ENCODE measurements at places on chromosomes 12 and 14. TPM values are rescaled to one million over a fixed set of nuclear protein-coding genes. Genes with fewer than 3 reads are reported as not detected.

The NANOG gene
- not detected for polyA plus RNA-seq

The AQP5 gene
- polyA plus RNA-seq = 0.05 TPM

The RILPL1 gene
- 6.0 TPM for polyA plus RNA-seq

The RASSF9 gene
- 0.41 TPM for polyA plus RNA-seq

The CACNA2D4 gene
- polyA plus RNA-seq = 5.0 TPM

The DUSP16 gene
- 4.7 TPM for polyA plus RNA-seq

- DNase-seq = no peak
Measured at GRCh38 chr12:132491761-132492378, 1.9 kb downstream of the FBRSL1 start.

GRCh38 chr12:52022841-52023181, 16.1 kb downstream of the TAMALIN start:
- DNase-seq = peak; percentile 84

DNA sequence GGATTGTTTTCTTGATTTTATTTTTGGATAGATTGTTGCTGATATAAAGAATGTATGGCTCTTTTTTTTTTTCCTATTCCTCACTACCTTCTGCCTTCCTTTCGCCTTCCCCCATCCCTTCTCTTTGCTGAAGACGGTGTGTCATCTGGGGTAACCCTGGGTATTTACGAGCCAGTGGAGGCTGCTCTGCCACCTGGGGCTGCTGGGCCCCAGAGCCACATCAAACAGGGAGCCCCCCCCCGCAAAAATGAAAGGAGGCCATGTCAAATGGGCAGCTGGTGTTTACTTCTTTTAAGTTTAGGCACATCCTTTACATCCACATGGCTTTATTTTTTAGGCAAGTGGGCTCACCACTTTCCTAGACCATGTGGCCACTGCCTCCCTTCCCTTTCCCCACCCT, 25.4 kb downstream of the CHST11 start:
- DNase-seq = no peak

DNA sequence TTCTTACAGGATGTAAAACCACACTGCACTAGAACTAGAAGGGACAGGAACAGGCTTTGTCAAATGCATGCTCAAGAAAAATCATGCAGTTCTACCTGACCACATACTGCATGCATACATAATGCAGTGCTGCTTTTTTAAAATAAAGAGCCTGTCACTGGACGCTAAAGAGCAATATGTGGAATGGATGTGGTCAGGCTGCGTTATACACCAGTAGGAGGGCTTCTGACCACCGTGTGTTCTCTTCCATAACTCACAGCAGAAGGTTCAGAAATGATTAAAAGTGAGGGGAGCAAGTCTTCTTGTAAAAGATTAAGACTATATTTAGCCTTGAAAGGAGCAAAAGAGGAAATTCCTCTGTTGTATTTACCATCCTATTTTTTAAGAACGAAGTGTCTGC, 392.0 kb downstream of the EMP1 start:
- no peak for DNase-seq

DNA sequence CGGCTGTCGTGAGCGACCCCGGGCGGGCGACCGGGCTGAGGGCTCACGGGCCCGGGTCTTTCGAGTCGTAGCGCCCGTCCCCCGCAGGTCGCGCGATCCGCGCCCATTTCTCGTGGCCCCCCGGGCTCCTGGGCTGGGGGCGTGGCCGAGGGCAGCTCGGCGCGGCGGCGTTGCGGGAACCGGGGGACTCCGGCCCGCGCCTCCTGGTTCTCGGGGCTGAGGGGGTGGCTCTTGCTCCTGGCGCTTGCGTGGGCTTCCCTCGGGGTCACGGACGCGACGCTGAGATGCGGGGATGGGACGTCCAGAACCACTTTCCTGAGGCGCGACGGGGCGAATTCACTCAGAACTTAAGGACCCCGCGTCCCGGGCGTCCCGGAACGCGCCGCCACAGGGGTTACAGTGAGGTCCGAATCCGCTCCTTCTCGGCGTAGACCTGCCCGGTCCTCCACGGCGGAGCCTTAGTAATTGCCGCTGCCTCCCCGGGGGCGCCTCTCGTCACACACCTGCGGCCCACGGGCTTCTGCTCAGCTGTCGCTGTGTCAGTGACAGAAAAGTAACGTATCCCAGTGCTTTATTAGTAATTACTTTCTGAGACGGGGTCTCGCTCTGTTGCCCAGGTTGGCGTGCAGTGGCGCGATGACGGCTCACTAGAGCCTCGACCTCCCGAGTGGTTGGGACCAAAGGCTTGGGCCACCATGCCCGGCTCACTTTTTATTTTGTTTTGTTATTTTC, 606 bp downstream of the EP400 start:
- DNase-seq = no peak

DNA sequence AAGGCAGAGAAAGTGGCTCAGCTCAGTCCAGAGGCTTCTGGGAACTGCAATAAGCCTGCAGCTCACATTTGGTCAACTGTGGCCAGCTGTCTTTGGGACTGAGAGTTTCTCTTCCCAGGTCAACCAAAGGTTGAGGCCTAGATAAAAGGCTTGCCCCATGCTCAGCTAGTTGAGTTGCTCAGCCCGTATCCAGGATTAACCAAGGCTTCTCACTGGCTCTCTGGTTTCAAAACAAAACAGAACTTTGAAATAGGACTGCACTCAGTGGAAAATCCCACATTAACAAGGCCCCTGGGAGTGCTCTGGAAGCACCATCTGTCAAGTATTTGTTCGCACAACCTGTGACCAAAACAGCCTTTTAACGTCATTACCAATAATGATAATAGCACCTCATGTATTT, 40.3 kb upstream of the NUAK1 start:
- DNase-seq = no peak

- no peak for DNase-seq
Measured at GRCh38 chr12:88579161-88579517, 1.1 kb downstream of the KITLG start.

DNA sequence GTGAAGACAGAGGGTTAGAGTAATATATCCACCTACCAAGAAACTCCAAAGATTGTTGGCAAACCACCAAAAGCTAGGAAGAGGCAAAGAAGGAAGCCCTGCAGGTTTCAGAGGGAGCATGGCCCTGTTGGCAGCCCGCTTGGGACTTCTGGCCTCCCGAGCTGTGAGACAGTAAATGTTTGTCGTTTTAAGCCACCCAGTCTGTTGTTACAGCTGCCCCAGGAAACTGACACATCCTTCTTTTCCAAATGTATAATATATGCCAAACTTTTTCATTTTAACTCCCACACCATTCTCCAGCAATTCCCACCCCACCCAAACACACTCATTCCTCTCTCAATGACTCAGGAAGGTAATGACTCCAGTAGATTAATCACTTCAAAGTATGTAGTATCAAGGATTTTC, 74.0 kb downstream of the RPS29 start:
- DNase-seq = no peak

- no peak for DNase-seq
Measured at GRCh38 chr14:92416544-92416943, 93.6 kb downstream of the SLC24A4 start.

DNA sequence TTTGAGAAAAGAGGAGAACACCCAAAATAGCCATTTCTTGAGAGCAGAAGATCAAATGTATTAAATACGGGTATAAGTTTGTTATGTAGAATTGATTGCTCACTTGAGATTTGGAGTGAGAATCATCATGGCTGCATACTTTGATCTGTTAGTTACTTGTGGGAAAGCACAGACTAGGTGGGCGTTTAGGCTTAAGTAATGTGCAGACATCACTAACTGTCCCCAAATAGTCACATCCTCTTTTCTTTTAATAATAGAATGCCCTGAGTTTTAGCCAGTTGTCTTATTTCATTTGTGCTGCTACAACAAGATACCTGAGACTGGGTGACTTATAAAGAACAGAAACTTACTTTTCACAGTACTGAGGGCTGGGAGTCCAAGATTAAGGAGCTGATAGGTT, 14.3 kb upstream of the GTF2A1 start:
- DNase-seq = no peak

DNA sequence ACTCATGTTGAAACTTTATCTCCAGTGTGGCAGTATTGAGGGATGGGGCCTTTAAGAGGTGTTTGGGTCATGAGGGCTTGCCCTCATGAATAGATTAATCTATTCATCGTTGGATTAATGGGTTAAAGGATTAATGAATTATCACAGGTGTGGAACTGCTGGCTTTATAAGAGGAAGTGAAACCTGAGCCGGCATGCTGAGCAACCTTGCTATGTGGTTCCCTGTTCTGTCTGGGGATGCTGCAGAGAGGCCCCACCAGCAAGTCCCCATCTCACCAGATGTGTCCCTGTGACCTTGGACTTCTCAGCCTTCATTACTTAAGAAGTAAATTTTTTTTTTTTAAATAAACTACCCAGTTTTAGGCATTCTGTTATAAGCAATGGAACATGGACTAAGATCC, 109.6 kb downstream of the DYRK2 start:
- peak; percentile 77 for DNase-seq

DNA sequence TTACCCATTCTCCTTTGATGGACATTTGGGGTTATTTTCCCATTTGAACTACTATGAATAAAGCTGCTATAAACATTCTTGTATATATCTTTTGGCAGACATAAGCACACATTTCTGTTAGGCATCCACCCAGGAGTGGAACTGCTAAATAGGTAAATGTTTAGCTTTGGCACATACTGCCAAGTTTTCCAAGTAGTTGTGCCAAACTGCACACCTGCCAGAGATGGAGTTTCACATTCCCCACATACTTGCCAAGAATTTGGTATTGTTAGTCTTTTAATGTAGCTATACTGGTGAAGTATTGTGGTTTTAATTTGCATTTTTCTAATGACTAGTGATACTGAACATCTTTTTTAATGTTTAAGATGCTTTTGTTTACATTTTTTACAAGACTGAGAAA, 201.0 kb downstream of the GXYLT1 start:
- no peak for DNase-seq

DNA sequence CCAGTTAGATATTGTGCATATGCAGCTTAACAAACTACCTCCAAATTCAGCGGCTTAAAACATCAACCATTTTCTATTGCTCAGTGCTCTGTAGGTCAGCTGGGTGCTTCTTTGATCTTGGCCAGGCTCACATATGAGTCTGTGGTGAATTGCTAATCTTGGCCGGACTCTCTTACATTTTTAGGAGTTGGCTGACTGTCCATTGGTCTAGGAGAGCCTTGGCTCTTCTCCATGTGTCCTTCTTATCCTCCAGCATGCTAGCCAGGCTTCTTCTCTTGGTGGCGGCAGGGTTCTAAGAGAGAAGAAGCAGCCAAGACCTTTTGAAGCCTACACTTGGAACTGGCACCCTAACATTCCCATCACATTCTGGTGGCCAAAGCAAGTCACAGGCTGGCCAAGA, 174.3 kb upstream of the PWP1 start:
- no peak for DNase-seq

DNA sequence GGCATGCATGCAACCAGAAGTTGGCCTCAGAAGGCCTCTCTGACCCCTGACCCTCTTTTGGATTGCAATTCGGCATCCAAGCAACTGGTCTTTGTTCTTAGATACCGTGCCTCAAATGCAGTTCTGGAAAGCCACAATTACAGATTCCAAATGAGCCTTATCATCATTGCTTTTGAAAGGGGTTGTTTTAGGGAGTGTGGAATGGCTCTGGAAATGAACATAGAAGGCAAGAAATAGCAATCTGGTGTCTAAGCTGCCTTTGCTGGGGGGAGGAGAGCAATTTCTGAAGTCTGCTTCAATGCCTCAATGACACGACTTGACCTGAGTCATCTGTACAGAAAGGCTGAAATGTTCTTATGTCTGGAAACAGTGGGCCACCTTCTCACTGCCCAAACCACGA, 250.1 kb downstream of the NUAK1 start:
- no peak for DNase-seq

- DNase-seq = no peak
Measured at GRCh38 chr12:82855872-82856271, 169.2 kb downstream of the TMTC2 start.

DNA sequence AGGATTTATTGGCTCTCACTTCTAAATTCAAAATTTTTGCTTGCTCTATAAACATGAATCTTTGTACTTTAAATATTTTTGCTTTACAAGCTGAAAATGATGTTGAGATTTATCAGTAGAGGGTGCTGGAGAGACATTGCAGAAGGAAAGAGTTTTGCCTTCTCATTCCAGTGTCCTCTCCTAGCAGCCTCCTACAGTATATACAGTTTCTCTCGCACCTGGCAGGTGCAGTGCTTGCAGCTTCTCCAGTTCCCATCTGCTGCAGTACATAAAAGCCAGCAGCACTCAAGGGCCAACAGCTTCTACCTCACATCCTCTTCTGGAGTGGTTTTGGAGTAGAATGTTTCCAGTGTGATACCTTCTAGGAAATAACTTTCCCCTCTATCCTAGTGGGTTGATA, 601.8 kb upstream of the ATXN7L3B start:
- DNase-seq = no peak

DNA sequence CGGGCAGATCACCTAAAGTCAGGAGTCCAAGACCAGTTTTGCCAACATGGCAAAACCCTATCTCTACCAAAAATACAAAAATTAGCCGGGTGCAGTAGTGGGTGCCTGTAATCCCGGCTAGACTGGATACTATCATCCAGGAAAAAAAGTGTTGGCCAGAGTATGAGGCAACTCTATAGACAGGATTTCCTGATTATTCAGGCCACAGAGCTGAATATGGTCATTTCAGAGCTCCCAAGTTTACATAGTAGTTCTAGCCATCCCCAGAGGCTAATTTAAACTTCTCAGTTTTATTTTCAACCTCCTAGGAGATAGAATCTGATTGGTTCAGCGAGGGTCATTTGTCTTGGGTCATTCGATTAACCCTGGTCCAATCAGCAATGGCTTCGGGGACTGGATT, 7.3 kb downstream of the RPGRIP1 start:
- DNase-seq = no peak

DNA sequence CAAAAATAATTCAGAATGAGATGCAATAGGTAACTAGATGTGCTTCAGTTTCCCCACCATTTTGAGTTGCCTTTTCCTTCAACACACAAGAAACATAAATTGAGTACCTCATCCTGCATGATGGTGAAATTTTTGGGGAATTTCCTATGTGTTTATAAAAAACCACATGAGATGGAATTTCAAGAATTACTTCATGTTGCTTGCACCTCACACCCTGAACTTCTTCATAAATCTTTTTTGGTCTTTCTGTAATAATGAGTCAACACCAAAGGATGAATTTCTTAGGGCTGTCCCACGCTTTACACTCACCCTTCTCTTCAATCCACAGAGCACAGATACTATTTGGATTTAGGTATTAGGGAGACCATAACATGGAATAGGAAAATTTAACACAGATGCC, 22.6 kb upstream of the LUM start:
- DNase-seq = no peak

DNA sequence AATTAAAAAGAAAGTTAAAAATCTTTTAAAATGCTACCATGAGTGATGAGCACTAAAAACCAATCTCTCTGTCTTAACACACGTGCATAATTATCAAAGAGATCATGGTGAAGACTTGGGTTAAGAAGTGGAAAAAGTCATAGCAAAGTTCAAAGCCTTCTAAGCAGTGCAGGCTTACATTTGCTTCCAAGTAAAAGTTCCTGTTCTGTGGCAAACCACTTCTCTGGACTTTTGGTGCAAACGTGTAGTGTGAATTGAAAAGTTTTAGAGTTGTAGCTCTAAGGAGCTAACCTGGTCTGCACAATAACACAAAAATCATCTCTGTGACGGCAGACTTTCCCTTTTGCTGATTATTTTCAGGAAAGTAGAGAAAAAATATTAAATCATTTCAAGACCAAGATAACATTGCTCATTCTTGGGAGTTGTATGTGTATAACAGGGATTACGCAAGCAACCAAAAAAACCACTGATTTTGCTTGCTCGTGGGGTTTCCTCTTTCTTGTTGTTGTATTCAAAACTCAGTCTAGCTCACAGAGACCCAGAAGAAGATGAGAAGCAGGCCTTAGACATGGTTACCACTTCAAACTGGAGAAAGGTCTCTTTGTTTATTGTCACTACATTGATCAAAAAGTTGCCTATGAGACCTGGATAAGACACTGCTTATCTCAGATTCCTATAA, 2.3 kb upstream of the GLIPR1 start:
- no peak for DNase-seq

Data from spleen (tissue), 13 donors.